ENCODE measurements at places on chromosomes 7 and 10. TPM values are rescaled to one million over a fixed set of nuclear protein-coding genes. Genes with fewer than 3 reads are reported as not detected.

Gene UCN3
- total RNA-seq = not detected

Gene KCP
- total RNA-seq = 0.98 TPM

Gene PDE6C
- total RNA-seq = not detected

Gene ITIH5
- 3.8 TPM for total RNA-seq

Gene GLI3
- total RNA-seq = 3.6 TPM

Gene PODXL
- 88.0 TPM for total RNA-seq

Gene CABCOCO1
- total RNA-seq = 1.5 TPM

Gene RNF133
- not detected for total RNA-seq

Gene TEX47
- total RNA-seq = not detected

Gene KLF14
- total RNA-seq = not detected

Gene PTN
- 13.8 TPM for total RNA-seq

Gene VGF
- 0.89 TPM for total RNA-seq

Gene GPR26
- not detected for total RNA-seq

Gene OPN1SW
- total RNA-seq = not detected

Gene GIMAP2
- total RNA-seq = not detected

Gene GALNT17
- total RNA-seq = 0.13 TPM

Gene EN2
- not detected for total RNA-seq

Gene COL13A1
- 2.3 TPM for total RNA-seq

Gene PAX2
- 7.0 TPM for total RNA-seq

Gene TMEM26
- total RNA-seq = under 0.01 TPM

Gene AQP1
- 10.3 TPM for total RNA-seq

Gene CUZD1
- 0.16 TPM for total RNA-seq

Gene DOCK1
- 38.3 TPM for total RNA-seq

Gene SNX10
- total RNA-seq = 3.9 TPM

Gene METTL27
- 10.8 TPM for total RNA-seq

Gene TMEM229A
- total RNA-seq = not detected

Gene LIPF
- not detected for total RNA-seq

Gene KCNIP2
- total RNA-seq = 0.51 TPM

Gene EPHA1
- total RNA-seq = 0.33 TPM

Gene H2BK1
- total RNA-seq = not detected

Gene CYP3A5
- total RNA-seq = 0.16 TPM

Measured in mesangial cell (primary cell).